ENCODE measurements at places on chromosomes 4 and X. TPM values are rescaled to one million over a fixed set of nuclear protein-coding genes. Genes with fewer than 3 reads are reported as not detected.

The TSPAN7 gene
- 21.8 TPM for total RNA-seq

The TMSB15C gene
- 16.5 TPM for total RNA-seq

The SPARCL1 gene
- 0.38 TPM for total RNA-seq

The XAGE1A gene
- total RNA-seq: not detected

The NR3C2 gene
- 13.9 TPM for total RNA-seq

The F8A2 gene
- total RNA-seq: not detected

The CRMP1 gene
- 13.2 TPM for total RNA-seq

The ETDB gene
- total RNA-seq: not detected

The AWAT2 gene
- total RNA-seq: not detected

The RAI2 gene
- 5.7 TPM for total RNA-seq

The HTRA3 gene
- total RNA-seq: 0.52 TPM

The CNGA1 gene
- 1.0 TPM for total RNA-seq

The FAAH2 gene
- 9.3 TPM for total RNA-seq

The GAGE12F gene
- total RNA-seq: not detected

The IQCM gene
- not detected for total RNA-seq

The FOXR2 gene
- not detected for total RNA-seq

The UGT2B10 gene
- total RNA-seq: 0.45 TPM

The FAM241A gene
- total RNA-seq: 0.70 TPM

The SGMS2 gene
- 79.0 TPM for total RNA-seq

The RIBC1 gene
- 2.7 TPM for total RNA-seq

The AR gene
- 0.57 TPM for total RNA-seq

The CDX4 gene
- not detected for total RNA-seq

The KLB gene
- 0.43 TPM for total RNA-seq

The GJB1 gene
- total RNA-seq: 3.9 TPM

The NEXMIF gene
- total RNA-seq: 1.1 TPM

The GNRHR gene
- total RNA-seq: not detected

The ESX1 gene
- not detected for total RNA-seq

The HTR2C gene
- total RNA-seq: 0.71 TPM

The ZNF711 gene
- total RNA-seq: 14.6 TPM

The ZNF280C gene
- 13.2 TPM for total RNA-seq

The ZNF157 gene
- total RNA-seq: 0.58 TPM

The CUL4B gene
- 46.0 TPM for total RNA-seq

The TMPRSS11B gene
- total RNA-seq: 3.1 TPM

The PPEF1 gene
- total RNA-seq: 1.6 TPM

The FREM3 gene
- 1.1 TPM for total RNA-seq

The CXCR3 gene
- not detected for total RNA-seq

The TMPRSS11D gene
- not detected for total RNA-seq

The NEUROG2 gene
- 1.2 TPM for total RNA-seq

The FMR1 gene
- 63.2 TPM for total RNA-seq

The SULT1E1 gene
- total RNA-seq: 64.9 TPM

The NXF3 gene
- 0.19 TPM for total RNA-seq

The BTK gene
- total RNA-seq: 0.34 TPM

The IL21 gene
- not detected for total RNA-seq

The FAM149A gene
- 9.9 TPM for total RNA-seq

The FAM47E gene
- 5.4 TPM for total RNA-seq

The DIPK2B gene
- not detected for total RNA-seq

The GC gene
- total RNA-seq: 71.9 TPM

The ARHGAP24 gene
- 10.9 TPM for total RNA-seq

The MAGEB5 gene
- not detected for total RNA-seq

The EDA gene
- 3.9 TPM for total RNA-seq

The EXOSC9 gene
- 20.9 TPM for total RNA-seq

The SOWAHB gene
- total RNA-seq: 8.4 TPM

The NSG1 gene
- total RNA-seq: 71.9 TPM

The GDI1 gene
- total RNA-seq: 159 TPM

The ADRA2C gene
- total RNA-seq: 7.9 TPM

The DCX gene
- total RNA-seq: 21.4 TPM

The USP17L17 gene
- not detected for total RNA-seq

The SLC38A5 gene
- total RNA-seq: 1.8 TPM
